ENCODE measurements at places on chromosomes 1 and 21.

DNA sequence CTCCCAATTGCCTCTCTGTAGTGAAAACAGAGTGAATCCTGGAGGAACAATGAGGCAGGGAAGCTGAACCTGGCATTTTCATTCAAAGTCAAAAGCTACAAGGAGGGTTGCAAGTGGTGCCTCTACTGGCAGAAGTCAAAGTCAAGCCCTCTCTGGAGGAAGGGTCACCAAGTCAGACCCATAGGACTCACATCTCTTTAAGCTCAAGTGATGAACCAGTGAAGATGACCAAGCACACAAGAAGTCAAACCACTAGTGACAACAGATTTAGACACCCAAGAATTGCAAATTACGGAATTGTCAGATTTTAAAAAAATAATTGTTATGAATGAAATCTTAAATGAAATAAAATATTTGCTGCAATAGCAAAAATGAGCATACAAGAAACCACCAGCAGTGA is 81.1 kb upstream of the ATP1B1 start:
- no peak for DNase-seq

DNA sequence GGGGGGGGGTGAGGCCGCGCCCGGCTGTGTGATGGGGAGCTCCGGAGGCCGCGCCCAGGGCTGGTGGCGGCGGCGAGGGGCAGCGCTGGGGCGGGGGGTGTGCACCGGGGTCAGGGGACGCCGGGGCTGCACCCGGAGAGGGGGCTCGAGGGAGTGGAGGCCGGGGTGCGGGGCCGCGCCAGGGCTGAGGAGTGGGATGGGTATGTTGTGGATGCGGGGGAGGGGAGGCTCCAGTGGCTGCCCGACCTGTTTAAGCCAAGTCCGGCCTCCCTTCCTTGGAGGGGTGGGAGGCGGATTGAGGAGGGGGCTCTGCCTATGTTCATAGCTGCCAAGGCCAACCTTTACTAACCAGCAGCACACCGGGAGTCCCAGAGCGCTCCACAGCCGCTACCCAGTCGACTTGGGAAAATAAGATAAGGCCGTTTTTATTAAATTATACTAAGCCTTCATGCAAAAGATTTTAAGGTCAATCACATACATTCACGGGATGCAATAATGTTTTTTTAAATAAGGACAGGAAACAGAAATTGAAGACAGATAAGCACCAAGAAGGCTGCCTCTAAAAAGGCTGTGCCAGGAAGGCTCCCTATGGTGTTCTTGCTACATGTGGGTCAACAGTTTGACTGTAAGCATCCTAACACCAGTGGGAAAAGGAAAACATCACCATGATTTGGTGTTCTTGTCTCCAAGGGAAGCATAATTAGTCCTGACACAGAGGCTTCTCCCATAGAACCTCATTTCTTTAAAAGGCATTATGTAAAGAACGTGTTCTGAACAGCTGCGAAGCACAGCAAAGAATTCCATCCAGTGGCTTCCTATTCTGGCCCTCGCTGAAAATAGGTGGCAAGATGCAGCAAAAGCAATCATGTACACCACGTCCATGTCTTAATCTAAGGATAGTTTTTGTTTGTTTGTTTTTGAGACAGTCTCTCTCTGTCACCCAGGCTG is 626 bp upstream of the HLCS start:
- no peak for DNase-seq

DNA sequence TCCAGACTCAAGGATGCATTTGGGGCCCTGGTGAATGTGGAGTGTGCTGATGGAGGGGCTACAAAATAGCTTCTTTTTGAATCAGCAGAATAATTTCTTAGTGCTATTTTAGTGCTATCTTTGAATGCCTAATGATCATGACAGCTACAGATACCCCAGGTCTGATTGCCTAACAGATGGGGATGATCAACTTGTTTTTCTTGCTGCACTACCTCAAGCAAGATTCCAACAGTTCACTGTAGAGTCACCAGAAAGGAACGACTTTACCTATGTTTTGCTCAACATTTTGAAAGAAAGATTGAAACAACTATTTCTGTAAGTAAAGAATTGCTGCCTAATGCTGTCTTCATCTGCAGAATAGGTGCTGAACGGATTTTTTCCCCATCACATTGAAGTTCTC is 42.6 kb upstream of the VAV3 start:
- DNase-seq, result no peak

DNA sequence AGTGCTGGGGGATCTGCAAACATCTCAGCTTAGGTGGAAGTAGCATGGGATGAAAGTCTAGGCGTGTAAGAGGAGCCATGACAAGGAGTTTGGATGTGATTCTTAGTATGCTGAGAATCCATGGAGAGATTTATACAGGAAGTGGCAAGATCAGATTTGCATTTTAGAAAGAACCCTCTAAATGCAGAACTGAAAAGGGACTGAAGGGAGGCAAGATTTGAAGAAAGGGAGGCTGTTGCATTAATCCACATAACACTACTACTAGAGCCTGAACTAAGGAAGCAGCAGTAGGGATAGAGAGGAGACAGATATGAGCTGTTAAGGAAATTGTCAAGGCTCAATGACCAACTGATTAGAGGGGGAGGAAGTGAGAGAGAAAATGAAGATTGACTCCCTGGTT is 9.8 kb downstream of the C1orf74 start:
- DNase-seq, result no peak

DNA sequence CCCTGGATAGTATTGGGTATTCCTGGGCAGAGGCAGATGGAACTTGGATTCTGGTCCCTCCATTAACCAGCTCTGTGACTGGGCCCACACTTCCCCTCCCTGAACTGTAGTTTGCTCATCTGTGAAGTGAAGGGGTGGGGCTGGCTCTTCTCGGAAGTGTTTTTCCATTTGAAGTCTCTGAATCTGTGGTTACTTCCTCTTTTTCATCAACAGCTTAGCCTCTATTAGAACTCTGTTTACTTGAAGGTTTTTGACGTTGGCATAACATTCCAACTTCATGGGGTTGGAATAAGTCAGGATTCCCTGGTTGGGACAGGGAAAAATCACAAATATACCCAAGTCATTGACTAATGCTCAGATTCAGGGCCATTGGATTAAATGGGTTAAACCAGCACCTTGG is 3.6 kb downstream of the KIAA0040 start:
- DNase-seq, result peak; percentile 29

Data from T-helper 1 cell (primary cell).